ENCODE measurements at places on chromosomes 2 and 18.

DNA sequence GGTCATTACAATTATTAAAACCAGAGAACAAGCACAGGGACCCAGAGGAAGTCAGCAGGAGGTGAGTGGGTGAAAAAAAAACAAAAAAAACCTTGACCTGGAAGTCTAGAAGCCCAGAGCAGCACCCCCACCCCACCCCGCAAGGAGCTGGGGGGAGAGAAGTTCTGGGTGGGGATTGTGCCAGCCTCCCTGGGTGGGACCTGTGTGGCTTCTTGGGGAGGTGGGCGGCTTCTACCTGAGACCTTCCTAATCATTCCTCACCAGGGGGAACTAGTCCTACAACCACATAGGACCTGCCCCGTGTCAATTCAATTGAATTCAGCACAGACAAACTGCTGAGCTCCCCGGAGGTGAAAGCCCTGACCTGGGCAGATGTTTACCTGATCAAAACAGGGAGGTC is 17.3 kb downstream of the EVA1A start:
- no peak for DNase-seq

DNA sequence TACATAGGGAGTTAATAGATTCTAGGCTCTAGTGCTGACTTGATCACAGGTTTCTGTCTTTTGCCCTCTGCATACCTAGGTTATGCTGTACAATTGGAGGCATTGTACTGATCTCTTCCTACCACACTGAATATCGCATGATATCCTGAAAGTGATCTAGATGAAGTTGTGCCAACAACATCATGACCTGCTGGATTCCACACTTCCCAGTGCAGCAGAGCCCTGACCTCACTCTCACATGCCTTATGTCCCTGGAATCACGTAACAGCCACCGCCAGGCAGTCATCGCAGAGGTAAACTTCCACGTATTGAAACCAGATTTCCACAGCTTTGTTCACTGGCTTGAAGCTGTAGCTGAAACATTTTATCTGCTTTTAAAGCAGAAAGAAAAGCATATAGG is 214.0 kb downstream of the ANKRD30B start:
- no peak for DNase-seq

- no peak for DNase-seq
These were observed 797.5 kb upstream of the NRXN1 start for GRCh38 chr2:51829477-51829876.

GRCh38 chr18:49850636-49851035 is 37.3 kb upstream of the ACAA2 start:
- DNase-seq: no peak

GRCh38 chr2:170277951-170278350 is 100.0 kb downstream of the MYO3B start:
- DNase-seq: no peak

GRCh38 chr18:57589161-57589560 is 2.7 kb upstream of the FECH start:
- no peak for DNase-seq

DNA sequence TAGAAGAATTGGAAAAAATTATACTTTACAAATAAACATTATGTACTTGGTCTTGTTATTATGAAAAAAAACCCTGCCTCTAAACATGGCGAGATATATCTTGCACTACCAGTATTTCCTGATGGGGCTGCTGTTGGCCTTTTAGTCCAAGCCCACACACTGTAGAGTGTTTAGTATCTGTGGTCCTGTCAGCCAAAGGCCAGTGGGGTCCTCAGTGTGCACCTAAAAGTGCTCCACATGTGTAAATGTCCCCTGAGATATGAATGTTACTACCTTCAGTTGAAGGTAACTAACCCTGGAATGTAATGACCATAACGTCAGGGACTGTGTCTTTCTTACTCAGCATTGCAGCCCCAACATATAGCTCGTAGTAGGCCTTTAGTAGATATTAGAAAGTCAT is 71.1 kb upstream of the HK2 start:
- no peak for DNase-seq
